ENCODE measurements at places on chromosomes 1 and 21. TPM values are rescaled to one million over a fixed set of nuclear protein-coding genes. Genes with fewer than 3 reads are reported as not detected.

The TRABD2B gene
- 2.1 TPM for total RNA-seq

The OR10Z1 gene
- not detected for total RNA-seq

The THEM5 gene
- not detected for total RNA-seq

The MCL1 gene
- 206 TPM for total RNA-seq

The PCBP3 gene
- 2.1 TPM for total RNA-seq

The CCDC30 gene
- 1.2 TPM for total RNA-seq

The CLCA4 gene
- total RNA-seq, result not detected

The ASAP3 gene
- total RNA-seq, result 5.3 TPM

The CACHD1 gene
- total RNA-seq, result 1.8 TPM

The MRPS6 gene
- 41.0 TPM for total RNA-seq

The C1orf226 gene
- 0.91 TPM for total RNA-seq

The LCE1A gene
- total RNA-seq, result not detected

The UTS2 gene
- not detected for total RNA-seq

The KCNK1 gene
- total RNA-seq, result 21.2 TPM

The AGMAT gene
- 8.1 TPM for total RNA-seq

The ZBTB18 gene
- total RNA-seq, result 5.3 TPM

The BMP8B gene
- total RNA-seq, result 5.2 TPM

The LIPI gene
- not detected for total RNA-seq

The ZBTB7B gene
- 23.6 TPM for total RNA-seq

The CXADR gene
- total RNA-seq, result 12.1 TPM

The TMEM269 gene
- 0.08 TPM for total RNA-seq

The TDRD5 gene
- not detected for total RNA-seq

The OR2M3 gene
- not detected for total RNA-seq

The NBPF20 gene
- 3.5 TPM for total RNA-seq

The NECTIN4 gene
- 2.9 TPM for total RNA-seq

The ILDR2 gene
- total RNA-seq, result not detected

The TRIM58 gene
- total RNA-seq, result not detected

The DCST1 gene
- total RNA-seq, result not detected

The FBXO44 gene
- 19.6 TPM for total RNA-seq

The HMGCS2 gene
- not detected for total RNA-seq

The CCDC181 gene
- 0.20 TPM for total RNA-seq

The GPN2 gene
- 22.8 TPM for total RNA-seq

The LY9 gene
- total RNA-seq, result 0.12 TPM

The NES gene
- 1.3 TPM for total RNA-seq

The SPOCD1 gene
- total RNA-seq, result 3.8 TPM

All from A549 treated with ZK216348 at 1 μM for 4 hours (cell line).